ENCODE measurements at places on chromosomes 11 and 22. TPM values are rescaled to one million over a fixed set of nuclear protein-coding genes. Genes with fewer than 3 reads are reported as not detected.

The TSSK2 gene
- not detected for total RNA-seq

The OR6A2 gene
- not detected for total RNA-seq

The ELMOD1 gene
- total RNA-seq: 0.36 TPM

The TPH1 gene
- 0.27 TPM for total RNA-seq

The LIF gene
- 20.1 TPM for total RNA-seq

The FGF3 gene
- total RNA-seq: not detected

The P4HA3 gene
- 50.9 TPM for total RNA-seq

The DHCR7 gene
- total RNA-seq: 52.6 TPM

The MRE11 gene
- total RNA-seq: 12.1 TPM

The APOL1 gene
- 18.1 TPM for total RNA-seq

The PLEKHA7 gene
- 49.4 TPM for total RNA-seq

The GAB4 gene
- total RNA-seq: not detected

The ANO9 gene
- 1.3 TPM for total RNA-seq

The PRG3 gene
- total RNA-seq: not detected

The MYEOV gene
- total RNA-seq: 124 TPM

The TH gene
- not detected for total RNA-seq

The SLC25A17 gene
- 21.9 TPM for total RNA-seq

The F2 gene
- total RNA-seq: 2.2 TPM

The CCDC81 gene
- 0.20 TPM for total RNA-seq

The FAM180B gene
- total RNA-seq: not detected

The OR4A16 gene
- total RNA-seq: not detected

The CHCHD10 gene
- 177 TPM for total RNA-seq

The WEE1 gene
- total RNA-seq: 22.2 TPM

The GGT1 gene
- total RNA-seq: 105 TPM

The MEI1 gene
- total RNA-seq: not detected

The SCUBE1 gene
- total RNA-seq: 0.26 TPM

The PVALB gene
- not detected for total RNA-seq

The ZC3H12C gene
- total RNA-seq: 6.6 TPM

The MMP12 gene
- not detected for total RNA-seq

The PRDM11 gene
- total RNA-seq: 7.7 TPM

The CCDC87 gene
- 0.61 TPM for total RNA-seq

The P2RY6 gene
- total RNA-seq: 7.5 TPM

The TSPAN32 gene
- not detected for total RNA-seq

The RTN4RL2 gene
- 99.6 TPM for total RNA-seq

The PIH1D2 gene
- total RNA-seq: 1.1 TPM

The CNTF gene
- 1.4 TPM for total RNA-seq

The MS4A15 gene
- not detected for total RNA-seq

The SPTBN2 gene
- 8.7 TPM for total RNA-seq

The FAM76B gene
- 7.7 TPM for total RNA-seq

The KCNE3 gene
- total RNA-seq: not detected

The ARHGAP8 gene
- total RNA-seq: 1.6 TPM

The SAA4 gene
- not detected for total RNA-seq

The SEZ6L gene
- total RNA-seq: not detected
